ENCODE measurements at places on chromosomes 7 and 10.

DNA sequence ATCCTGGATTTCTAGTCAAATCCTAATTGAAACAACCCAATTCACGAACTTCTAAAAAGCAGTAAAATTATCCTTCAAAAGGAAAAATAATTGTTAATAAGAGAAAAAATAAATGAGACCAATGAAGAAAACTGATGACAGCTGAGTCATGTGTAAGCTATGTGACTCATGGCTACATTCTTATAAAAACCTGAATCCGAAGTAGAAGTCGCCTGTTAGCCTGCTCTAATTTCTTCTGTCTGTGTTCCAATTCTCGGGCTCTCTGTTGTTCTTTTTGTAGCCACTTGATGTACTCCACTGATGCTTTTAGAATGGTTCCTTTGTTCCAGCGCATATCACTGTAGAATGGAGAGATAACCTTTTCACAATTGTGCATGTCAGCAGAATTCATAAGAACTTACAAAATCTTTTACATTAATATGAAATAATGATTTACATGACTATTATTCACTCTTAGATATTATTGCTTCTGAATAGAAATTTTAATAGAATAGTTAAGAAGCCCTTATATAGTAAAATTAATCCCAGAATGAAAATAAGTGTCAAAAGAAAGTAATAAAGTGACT is 88.8 kb downstream of the TFEC start:
- peak; percentile 19 for DNase-seq

DNA sequence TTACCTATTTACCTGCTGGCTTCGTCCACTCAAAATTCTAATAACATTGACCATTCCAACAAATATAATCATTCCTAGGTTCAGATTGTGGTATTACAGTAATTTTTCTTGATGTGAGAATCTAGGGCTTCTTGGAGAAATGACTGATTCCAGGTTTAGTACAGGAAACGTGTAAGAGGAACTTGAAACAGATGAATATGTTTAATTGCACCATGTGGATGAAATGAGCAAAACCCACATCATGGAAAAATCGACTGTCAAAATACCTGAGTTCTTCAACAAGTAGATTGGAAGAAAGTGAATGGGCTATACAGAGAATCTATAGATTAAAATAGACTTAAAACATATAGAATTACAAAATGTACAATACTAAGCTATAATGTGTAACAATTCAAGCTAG is 24.9 kb upstream of the OR9A4 start:
- no peak for DNase-seq

- no peak for DNase-seq
Observed at GRCh38 chr10:89655722-89656121, 10.7 kb upstream of the PANK1 start.

DNA sequence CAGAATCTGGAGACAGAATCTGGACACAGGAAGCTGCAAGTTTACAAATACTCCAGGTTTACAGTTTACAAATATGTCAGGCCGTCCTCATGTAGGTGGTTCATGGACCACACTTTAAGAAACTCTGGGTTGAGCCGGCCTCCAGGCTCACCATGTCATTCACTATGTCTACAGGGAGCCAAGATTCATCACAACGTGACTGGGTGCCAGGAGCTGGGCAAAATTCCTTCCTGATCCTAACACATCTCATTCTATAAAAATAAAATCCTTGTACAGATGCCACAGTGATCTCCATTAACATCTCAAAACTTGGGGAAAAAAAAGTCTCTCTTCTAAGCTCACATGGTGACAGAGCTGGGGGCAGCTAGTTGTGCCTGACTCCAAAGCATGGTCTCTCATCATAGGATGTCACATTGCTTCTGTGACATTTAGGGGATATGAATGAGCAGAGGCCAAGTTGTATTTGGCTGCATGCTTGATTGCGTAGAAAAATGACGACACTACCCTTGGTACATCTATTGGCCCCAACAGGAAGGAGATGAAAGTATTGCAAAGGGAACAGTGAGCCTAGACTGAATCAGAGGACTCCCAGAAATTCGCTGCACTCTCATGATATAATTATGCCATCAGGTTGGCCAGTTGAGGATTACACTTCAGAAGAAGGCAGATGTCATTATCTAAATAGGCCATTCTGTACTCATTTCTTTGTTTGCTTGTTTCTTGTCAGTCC is 35.9 kb downstream of the MTURN start:
- DNase-seq: no peak

DNA sequence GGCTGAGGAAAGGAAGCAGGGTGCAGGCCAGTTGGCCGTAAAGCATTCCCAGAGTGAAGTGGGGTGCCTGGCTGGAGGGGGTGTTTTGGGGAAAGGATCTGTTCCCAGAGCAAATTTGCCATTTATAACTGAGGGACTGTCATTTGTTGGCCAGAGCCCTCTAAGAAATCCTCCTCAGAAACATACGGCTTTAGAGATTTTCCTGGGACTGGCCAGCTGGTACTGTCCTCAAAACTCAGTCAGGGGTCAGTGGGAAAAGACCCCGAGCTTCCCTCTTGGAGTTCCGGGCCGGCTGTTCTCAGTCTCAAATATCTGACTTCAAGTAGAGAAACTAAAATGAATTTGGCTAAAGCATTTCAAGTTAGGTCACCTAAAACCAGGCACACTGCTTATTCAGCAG is 55.9 kb downstream of the ETV1 start:
- no peak for DNase-seq

DNA sequence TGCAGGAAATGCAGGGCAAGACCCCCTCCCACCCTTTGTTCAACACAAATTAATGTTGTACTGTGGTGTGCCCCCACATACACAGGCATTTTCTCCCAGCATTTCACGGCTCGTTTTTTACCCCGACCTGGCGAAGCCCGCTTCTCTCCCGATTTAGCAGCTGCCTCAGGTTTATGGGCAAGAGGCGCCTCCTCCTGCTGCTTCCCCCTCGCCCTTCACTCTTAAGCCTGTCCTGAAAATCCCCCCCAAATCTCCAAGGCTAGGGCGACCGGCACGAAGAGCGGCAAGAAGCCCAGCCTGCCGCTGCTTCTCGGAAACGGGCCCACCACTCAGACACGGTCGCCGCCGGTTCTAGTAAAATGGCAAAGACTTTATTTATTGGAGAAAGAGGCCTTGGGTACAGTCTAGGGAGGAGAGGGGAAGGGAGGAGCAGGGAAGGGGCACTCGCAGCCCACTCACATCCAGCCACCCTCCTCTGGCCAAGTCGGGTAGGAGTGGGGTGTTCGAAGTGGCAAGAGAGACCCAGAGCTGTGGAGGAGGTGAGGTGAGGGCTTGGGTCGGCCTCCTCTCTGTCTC is 3.3 kb downstream of the LBX1 start:
- DNase-seq: no peak

DNA sequence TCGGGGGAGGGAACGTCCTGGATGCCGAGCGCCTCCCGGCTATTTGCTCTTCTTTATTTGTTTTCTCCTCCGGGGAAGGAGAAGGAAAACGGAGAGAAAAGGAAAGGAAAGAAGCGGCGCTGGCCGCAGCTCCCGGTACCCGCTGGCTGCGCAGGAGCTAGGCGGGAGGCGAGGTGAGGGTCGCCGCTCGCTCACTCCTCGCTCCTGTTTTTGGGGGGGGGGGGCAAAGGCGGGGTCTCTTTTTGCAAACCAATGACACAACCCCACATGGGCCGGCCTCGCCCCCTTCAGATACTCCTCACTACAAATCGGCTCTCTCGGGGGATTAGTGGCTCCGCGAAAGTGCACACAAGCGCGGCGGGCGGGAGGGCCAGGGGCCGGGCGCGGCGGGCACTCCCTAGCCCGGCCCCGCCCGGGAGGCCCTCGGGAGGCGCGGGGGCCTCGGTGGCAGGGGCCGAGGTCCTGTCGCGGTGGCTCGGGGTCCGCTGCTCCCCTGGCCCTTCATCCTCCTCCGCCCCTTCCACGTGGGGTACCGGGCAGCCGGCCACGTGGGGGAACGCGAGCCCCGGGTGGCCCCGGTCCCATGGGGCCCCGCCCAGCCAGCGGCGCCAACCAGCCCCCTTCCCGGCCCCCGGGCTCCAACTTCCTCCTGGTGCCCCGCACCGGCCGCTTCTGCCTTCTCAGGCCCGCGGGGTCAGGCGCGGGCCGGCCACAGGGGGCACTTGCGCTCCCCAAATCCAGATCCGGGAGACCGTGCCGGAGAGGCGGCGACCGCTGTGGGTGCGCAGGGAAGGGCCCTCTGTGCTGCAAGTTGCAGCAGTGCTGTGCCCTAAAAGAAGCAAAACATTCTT is 718 bp upstream of the CTBP2 start:
- DNase-seq: peak; percentile 78

DNA sequence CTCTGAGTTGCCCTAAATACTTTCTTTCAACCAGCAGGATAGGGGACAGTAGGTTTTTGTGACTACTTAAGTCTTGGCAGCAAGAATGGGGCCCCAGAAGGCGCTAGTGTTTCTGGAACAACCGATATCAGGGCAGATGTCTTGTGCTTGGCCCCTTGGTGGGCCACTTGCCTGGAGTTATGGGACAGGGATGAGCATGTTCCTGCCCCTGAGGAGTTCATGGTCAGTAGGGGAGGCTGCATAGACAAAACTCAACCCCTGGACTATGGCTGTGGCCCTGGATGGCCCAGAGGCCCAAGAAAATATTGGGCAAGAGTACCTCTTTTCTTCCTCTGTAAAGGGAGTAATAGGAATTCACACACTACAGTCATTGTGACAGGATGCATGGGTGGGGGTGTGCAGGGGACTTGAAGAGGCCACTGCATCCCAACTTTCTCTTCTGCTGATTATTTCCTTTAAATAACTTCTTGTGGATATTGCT is 57.7 kb upstream of the IGFBP3 start:
- DNase-seq: no peak

GRCh38 chr10:6234371-6234770 is 31.6 kb downstream of the PFKFB3 start:
- no peak for DNase-seq

DNA sequence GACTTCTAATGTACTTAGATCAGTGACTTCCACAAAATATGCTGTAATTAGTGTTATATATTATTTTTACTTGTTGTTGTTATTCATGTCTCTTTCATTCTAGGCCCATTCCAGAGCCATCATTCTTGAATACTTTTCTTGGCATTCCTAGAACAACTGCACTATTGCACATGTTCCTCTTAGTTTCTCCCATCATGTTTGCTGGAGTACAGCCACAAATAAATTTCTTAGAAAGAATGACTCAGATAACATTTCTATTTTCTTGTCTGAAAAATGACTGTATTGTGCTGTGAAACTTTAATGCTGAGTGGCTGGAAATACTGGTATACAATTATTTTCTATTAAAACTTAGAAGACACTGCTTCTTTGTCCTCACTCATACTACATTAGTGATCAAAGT is 651.0 kb upstream of the STEAP1 start:
- peak; percentile 2 for DNase-seq

DNA sequence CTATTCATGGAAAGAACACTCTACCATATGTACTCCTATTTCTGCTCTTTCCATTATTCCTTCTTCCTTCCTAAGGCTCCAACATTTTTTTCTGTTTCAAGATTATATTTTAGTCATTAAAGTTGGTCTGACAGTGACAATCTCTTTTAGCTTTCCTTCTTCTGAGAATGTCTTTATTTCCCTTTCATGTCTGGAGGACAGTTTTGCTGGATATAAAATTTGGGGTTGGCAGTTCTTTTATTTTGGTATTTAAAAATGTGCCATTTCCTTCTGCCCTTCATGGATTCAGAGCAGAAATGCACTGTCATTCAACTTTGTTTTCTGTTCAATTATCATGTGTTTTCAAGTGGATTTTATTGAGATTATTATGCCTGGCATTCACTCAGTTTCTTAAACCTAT is 53.1 kb downstream of the VSTM4 start:
- no peak for DNase-seq

- DNase-seq: no peak
Observed at GRCh38 chr7:82389876-82390275, 53.7 kb downstream of the CACNA2D1 start.

- DNase-seq: peak; percentile 7
Observed at GRCh38 chr10:64211466-64211865, 690.3 kb downstream of the REEP3 start.

- peak; percentile 76 for DNase-seq
Observed at GRCh38 chr7:44378744-44379143, 53.4 kb upstream of the CAMK2B start.

DNA sequence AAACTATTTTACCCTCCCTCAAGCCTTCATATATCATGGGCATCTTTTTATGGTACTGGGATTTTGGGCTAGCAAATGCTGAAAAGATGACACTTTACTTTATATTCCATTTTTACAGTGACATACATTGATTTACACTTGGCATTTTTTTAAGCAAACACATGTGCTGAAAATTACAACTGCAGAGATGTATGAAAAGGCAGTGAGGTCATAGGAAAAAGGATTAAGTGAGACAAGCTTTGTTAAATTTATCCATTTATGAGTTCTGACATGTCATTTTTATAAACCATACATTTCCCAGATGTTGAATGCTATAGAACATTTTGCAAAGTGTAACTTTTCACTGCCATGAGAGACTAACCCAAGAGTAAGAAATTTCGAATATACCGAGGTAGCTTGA is 68.8 kb upstream of the RSU1 start:
- DNase-seq: no peak

DNA sequence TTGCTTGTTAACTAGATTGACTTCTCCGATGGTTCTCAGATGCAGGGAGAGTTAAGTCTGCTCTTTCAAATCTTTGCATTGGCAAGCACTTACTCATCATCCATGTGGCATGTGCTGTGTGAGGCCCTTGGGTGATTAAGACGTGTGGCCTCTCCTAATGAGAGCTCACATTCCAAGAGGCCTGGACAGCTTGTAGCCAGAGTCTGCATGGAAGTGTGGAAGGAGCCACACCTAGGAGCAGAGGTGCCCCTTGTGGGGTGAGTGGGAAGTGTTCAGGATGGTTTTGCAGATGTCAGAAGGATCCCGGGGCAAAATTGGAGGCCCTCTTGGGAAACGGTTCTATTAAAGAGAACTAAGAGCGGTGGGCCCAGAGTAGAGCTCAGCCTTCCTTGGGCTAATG is 225.9 kb downstream of the PAXIP1 start:
- peak; percentile 92 for DNase-seq

- DNase-seq: no peak
Observed at GRCh38 chr10:113911113-113911512, 56.7 kb downstream of the NHLRC2 start.

GRCh38 chr10:114102256-114102655 is 58.6 kb downstream of the ADRB1 start:
- no peak for DNase-seq

DNA sequence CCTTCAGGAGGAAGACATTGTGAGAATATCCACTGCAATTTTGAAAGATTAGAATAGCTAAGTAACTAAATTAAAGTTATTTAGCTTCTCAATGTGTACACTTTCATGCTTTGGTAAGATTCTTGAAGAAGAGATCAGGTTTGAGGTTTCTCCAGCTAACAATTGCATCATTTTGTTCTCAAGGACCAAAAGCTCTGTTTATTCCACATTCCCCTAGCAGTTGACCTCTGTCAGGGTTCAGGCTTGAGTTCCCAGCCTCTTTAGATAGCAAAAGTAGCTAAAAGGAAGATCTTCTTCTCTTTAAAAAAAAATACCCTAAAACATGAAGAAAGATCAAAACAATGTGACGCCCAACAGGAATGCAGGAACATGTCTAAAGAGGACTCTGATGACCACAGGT is 179.4 kb upstream of the IGFBP3 start:
- no peak for DNase-seq

Data from RPMI7951 (cell line).